ENCODE measurements at places on chromosomes 13 and 19.
A peak's percentile ranks its signal among the peaks of the same experiment; 100 is the strongest.

- DNase-seq = no peak
Measured at GRCh38 chr13:97411984-97412383, 22.0 kb upstream of the RAP2A start.

DNA sequence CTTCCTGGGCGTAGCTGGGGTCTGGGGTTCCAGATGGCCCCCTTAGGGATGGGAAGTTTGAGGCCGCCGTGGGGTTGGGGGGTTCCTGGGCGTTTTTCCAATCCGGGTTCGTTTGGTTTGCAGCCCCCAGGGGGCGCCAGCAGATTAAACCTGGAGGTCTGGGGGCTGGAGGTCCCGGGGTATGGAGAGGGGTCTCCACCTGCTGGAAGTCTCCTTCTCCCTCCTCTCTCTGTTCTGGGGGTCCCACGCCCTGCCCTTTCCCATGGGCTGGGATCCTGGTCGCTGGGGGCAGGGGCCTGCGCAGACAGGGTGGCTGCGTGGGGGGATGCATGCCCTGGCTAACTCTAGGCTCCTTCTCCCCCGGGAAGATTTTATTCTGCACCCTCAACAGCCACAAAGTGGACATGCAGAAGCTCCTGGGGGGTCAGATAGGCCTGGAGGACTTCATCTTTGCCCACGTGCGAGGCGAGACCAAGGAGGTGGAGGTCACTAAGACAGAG lies 899 bp downstream of the GIPC3 start:
- peak; percentile 44 for DNase-seq

- DNase-seq = no peak
Measured at GRCh38 chr19:58059671-58060078, 593 bp downstream of the ZNF135 start.

- DNase-seq = no peak
Measured at GRCh38 chr19:19602713-19603324, 15.7 kb downstream of the PBX4 start.

- no peak for DNase-seq
Measured at GRCh38 chr13:55418095-55418494, 1722.6 kb upstream of the PRR20A start.

GRCh38 chr19:7006135-7006704 lies 15.0 kb downstream of the MBD3L2B start:
- no peak for DNase-seq

DNA sequence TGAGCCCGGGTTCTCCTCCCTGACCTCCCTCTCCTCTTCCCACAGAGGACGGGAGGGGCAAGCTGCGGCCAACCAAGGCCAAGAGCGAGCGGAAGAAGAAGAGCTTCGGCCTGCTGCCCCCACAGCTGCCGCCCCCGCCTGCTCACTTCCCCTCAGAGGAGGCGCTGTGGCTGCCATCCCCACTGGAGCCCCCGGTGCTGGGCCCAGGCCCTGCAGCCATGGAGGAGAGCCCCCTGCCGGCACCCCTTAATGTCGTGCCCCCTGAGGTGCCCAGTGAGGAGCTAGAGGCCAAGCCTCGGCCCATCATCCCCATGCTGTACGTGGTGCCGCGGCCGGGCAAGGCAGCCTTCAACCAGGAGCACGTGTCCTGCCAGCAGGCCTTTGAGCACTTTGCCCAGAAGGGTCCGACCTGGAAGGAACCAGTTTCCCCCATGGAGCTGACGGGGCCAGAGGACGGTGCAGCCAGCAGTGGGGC lies 162.2 kb downstream of the KDM4B start:
- DNase-seq = no peak

GRCh38 chr13:33186861-33187291 lies 98.7 kb downstream of the STARD13 start:
- no peak for DNase-seq

DNA sequence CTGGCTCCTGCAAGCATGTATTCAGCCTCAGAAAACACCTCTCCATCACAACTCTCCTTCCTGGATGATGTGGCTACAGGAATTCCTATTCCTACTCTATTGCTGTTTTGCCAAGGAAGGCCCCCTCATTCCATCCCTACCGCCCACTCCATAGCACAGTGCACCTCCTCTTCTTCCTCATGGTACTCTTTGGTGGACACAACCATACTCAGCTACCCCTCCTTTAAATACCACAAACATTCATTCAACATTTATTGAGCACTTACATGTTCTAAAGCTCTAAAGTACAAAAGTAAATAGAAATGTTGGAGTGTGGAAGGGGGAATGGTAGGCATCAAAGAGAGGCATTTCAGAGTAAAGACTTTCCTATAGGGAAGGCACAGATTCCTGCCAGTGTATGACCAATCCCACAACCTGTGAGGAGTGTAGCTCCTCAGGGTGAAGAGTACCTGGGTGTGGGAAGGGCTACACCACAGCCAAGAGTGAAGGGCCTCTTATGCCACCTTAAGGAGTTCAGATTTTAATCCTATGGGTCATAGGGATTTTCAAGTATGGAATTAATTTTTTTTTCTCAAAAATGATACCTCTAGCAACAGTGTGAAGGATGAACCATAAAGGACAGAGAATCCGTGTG lies 42.5 kb downstream of the STARD13 start:
- no peak for DNase-seq

DNA sequence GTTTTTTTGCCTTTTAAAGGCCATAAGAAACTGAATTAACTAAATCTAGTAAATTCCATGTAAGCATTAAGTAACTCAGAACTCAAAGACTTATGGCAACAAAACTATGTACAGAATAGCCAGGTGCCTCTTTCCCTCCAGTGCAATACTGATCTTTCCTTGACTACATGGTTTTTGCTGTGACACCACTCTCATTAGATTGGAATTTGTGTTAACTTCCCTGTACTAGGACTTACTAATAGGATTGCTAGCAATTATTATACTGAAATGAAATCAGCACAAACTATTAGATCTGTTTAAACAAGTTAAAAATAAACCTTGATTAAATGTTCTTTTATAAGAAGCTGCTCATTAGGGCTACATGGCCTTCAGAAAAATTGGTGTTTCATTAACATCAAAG lies 96.3 kb downstream of the DACH1 start:
- no peak for DNase-seq

DNA sequence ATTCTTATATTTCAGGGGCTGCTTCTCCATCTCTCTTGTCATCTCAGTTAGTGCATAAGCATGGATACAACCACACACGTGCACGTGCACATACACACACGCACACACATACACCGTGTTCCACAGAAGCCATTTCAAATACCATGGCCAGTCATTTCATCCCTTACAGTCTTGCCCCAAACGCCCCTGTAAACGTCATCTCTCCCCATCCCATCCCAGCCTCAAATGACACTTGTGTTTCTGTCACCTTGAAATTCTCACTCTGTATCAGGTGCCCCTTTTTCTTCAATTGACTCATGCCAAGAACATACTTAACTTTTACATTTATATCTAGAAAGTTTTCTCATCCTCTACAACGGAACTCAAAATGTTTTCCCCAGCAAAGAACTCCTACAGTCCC lies 220.5 kb downstream of the IRS2 start:
- DNase-seq = no peak

- no peak for DNase-seq
Measured at GRCh38 chr13:101486708-101487437, 34.4 kb downstream of the ITGBL1 start.

DNA sequence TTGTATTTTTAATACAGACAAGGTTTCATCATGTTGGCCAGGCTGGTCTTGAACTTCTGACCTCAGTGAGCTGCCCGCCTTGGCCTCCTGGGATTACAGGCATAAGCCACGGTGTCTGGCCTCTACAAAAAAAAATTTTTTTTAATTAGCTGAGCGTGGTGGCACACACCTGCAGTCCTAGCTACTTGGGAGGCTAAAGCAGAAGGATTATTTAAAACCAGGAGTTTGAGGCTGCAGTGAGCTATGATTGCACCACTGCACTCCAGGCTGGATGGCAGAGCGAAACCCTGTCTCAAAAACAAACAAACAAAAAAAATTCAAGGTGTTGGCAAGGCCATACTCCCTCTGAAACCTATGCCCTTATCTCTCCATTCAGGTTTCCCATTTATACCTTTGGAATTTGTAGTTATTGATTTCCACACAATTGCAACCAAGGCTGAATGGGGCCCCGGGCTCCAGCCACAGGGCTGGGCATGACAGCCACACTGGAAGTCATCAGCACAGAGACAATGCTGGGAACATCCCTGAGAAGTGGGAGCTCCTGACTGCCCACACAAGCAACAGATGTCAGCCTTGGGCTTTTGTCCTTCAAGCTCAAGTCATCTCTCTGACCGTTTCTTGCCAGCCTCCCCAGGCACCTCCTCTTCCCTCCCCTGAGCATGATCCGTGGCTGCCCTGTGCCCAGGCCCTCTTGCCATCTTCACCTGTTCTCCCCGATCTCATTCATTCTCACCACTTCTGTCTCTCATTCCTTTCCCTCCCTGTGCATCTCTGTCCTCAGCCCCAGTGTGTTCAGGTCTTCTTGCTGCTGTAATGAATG lies 27.2 kb upstream of the CALM3 start:
- DNase-seq = no peak

DNA sequence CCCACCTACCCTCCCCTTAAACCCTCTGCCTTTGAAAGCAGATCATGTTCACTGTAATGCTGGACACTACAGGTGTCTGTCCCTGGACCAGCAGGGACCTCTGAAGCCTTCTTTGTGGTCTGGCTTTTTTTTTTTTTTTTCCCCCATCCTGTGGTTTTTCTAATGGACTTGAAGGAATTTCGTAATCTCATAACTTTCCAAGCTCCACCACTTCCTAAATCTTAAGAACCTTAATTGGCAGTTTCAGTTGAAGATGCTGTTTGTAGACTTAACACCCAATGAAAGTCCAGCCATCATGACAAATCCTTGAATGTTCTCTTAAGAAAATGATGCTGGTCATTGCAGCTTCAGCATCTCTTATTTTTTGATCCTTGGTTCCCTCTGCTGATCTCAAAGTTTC lies 45.0 kb upstream of the LRCH1 start:
- DNase-seq = no peak

GRCh38 chr19:36527873-36528193 lies 238 bp downstream of the ZNF260 start:
- DNase-seq = no peak

DNA sequence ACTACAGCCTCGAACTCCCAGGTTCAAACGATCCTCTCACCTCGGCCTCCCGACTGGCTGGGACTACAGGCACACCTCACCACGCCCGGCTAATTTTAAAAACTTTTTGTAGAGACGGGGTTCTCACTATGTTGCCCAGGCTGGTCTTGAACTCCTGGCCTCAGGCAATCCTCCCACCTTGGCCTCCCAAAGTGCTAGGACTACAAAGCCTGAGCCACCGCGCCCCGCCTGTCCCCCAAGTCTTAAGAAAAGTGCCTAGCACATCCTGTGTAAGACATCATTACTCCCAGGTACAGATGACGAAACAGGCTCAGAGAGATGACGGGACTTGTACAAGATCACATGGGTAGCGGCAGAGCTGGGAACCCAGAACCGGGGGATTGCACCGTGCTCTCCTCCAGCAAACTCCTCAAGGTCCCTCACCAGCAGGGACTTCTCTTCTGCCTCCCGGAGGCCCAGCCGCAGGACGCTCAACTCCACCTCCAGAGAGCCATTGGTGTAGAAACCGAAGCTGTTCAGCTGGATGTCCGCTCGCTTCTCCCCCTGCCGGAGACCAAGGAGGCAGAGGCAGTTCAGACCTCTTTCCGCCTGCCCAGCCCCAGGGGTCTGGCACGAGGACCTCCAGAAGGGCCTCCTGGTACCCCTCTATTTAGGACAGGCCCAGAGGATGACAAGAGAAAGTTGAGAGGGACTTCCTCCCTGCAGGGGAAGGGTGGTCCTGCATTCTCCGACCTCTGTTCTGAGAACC lies 1.0 kb downstream of the GPR108 start:
- peak; percentile 65 for DNase-seq

GRCh38 chr13:24038405-24038804 lies 122.1 kb upstream of the SPATA13 start:
- no peak for DNase-seq

- no peak for DNase-seq
Measured at GRCh38 chr19:709965-710571, 1.3 kb downstream of the PALM start.

DNA sequence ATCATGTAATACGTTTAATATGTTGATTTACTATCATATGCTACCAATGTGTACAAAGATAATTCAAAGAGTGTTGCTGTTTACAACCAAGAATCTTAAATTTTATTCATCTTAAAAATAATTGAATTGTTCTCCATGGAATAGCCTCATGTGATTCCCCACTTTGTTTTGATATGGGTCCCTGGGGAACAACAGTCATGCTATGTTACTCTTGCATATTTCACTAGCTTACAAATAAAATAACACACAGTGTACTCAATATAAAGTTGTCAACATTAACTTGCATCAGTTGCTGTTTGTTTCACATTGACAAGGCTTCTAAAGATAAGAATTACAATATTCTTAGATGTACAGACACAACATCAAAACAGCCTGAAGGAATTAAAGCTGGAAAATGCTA lies 2.3 kb downstream of the ENOX1 start:
- DNase-seq = no peak

- no peak for DNase-seq
Measured at GRCh38 chr19:18645035-18645511, 8.2 kb downstream of the KLHL26 start.

DNA sequence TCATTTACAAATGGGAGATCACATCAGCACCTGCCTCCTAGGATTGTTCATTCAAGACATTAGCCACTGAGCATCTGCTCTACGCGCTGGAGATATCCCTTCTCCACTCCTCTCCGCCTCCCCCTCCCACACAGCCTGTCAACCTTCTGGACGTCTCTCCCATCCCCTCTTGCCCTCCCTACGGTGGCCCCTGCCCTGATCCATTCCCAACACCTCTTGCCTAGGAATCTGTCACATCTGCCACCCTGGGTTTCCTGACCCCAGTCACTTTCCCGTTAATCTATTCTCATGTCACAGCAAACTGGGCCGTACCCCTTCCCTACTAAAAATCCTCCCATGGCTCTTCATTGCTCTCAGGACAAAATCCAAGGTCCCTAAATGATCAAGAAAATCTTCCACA lies 10.3 kb downstream of the DYRK1B start:
- no peak for DNase-seq

- no peak for DNase-seq
Measured at GRCh38 chr19:19662344-19662743, 1.1 kb downstream of the ATP13A1 start.

Data from stimulated activated CD4-positive, alpha-beta T cell treated with anti-CD3 and anti-CD28 coated beads, Interleukin-4, amount 100 ng/mL, for 4 hours (primary cell).